ENCODE measurements at places on chromosomes 3 and 15.

DNA sequence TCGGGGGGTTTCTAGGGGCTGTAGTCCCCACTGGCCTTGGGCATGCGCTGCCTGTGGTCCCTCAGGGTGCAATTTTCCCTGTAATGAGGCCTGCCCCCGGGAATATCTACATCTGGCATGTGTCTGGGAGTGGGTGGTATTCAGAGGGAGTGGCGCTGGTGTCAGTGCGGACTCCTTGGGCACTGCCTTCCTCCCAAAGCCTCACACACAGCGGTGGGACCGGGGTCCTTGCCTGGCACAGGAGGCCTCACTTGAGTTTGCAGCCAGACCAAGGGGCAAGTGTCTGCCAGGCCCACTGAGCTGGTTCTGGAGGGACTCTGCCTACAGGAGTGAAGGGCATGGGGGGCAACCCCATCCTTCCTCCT, 53.5 kb upstream of the PCSK6 start:
- DNase-seq = no peak

DNA sequence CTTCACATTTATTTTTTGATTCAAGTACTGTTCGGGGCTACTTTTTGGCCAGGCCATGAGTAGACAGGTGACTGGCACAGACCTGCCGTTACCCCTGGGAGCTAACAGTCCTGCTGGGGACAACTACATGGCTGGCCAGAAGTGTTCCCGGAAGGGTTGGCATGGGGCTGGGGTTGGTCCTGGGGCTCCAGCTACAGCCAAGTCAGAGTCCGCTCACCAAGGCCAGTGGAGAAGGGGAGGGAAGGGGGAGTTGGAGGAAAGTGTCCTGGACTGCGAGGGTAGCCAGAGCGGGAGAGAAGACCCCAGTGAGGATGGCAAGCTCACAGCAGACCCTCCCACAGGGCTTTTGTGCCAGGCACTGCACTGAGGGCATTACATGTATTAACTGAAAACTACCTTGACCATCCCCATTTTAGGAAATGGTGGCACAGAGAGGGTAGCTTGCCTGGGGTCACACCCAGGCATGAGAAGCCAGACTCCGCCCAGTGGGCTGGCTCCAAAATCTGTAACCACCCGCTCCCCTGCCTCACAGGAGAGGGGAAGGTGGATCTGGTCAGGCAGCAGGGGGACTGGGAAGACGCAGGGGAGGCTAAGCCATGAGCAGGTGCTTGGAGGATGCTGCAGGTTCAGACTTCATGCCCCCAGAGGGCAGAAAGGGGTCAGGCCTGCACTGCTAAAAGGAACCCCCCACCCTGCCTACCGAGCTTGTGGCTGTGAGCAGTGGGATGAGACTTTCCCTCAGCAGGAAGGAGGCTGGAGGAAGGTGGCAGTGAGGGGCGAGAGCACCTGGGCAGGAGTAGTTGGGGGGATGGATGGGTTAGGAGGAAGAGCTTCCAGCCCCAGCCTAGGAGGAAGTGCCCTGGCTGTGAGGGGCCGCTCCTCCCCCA, 38.3 kb upstream of the ESYT3 start:
- no peak for DNase-seq

DNA sequence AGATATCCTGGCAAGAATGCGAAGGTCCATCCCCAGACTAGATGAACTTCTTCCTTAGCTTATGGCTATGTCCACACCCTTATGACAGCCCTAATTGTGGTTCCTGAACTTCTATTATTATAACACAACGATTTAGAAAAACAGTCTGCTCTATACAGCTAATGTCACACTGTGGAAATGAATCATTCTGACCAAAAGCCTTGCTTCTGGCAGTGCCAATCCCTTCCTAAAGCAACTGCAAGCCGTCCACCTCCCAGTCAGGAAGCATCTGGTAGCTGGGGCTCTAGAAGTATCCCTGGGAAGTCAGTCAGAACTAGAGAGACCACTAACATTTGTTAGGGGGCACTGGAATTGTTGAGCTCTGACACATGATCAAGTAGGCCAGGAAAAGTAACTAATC, 45.0 kb downstream of the MYO5A start:
- no peak for DNase-seq

GRCh38 chr15:70589221-70589620, 174.1 kb downstream of the UACA start:
- DNase-seq = peak; percentile 82

GRCh38 chr3:87318617-87319021, 42.2 kb upstream of the POU1F1 start:
- no peak for DNase-seq

DNA sequence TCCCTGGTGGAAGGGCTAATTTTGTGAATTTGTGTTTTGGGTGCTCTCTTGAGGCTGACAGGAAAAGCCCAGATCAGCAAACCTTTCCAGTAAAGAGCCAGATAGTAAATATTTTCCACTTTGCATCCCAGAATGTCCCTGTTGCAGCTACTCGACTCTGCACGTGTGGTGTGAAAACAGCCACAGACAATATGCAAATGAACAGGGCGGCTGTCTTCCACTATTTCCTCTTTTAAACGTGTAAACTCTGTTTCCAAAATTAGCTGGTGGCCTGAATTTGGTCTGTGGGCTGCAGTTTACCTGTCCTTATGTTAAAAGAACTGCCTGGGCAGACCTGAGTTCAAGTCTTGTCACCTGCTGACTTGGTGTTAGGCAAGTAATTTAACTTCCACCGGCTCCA, 202.7 kb downstream of the EDEM1 start:
- no peak for DNase-seq

DNA sequence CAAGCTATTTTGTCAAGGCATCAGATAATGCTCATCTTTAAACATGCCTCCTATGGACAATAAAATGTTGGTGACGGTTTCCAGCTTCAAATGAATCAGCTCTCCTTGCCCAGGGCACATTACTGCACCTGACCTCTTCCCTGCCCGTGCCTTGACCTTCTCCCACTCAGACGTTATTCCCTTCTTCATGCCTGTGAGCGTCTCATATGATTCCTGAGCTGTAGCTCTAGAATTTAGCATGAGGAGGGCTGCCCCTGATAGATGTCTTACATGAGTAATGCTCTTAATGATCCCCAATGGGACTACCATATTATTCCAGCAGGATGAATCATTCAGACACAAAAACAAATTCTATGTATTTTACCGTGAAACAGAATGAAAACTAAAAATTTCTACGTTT, 762.7 kb downstream of the ROBO1 start:
- DNase-seq = no peak

DNA sequence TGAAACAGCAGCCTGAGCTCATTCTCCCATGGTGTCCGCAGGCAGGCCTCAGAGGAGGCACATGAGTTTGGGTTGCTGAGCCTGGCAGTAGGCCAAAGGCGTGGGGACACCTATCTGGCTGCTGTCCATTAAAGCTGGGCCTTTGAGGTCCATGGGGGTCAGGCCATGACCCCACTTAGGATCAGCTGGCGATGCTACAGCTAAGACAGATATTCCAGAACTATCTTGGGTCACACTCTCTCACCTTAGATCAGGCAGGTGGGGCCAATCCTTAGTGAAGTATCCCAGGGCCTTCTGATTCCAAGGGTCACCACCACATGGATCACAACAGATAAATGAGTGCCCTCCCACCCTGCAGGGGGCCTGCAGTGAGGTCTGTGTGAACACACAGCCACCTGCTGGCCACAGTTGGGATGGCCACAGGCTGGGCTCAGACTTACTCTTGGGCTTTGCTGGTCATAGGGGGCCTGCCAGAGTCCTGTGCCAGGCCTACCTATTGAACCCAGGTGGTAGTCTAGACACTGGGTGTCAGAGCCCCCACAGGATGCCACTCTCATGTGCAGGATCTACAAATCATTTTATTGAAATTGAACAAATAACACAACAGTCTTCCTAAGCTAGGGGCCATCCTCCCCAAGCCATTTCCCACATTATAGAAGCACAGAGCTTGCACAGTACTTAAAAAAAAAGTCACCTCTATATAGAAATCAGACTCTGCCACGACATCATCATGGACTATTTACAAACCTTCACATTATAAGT, 2.0 kb upstream of the HYAL2 start:
- no peak for DNase-seq

DNA sequence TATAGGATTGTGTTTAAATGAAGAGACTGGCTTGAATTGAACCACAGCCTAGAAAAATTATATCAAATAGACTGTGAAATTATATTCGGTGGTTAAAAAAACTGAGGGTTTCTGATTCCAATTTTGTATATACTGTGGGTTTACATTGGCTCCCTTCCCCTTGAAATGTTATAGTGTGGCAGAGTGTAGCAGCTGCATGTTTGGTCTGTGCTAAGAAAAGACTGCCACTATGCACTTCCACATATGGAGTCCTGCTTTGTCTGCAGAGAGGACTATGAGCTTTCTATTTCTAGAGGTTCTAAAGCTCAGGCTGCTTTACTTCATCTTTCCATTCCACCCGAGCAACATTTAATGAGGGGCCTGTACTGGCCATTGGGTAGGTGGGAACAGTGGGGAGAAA, 112.3 kb downstream of the P3H2 start:
- no peak for DNase-seq

- DNase-seq = no peak
These were observed 16.3 kb downstream of the SV2B start for GRCh38 chr15:91116113-91117067.

Measured in GM04503 (cell line).